AG10803 (cell line): ENCODE measurements at places on chromosomes 13 and 19.

GRCh38 chr13:68467160-68467559 lies 1237.0 kb upstream of the PCDH9 start:
- no peak for DNase-seq

- peak; percentile 54 for DNase-seq
These were observed at the start of gene LIN7B for GRCh38 chr19:49113762-49114629. Gene LIN7B (plus strand): TSS chr19:49114370. CDS start chr19:49114405, 35 bp downstream.

DNA sequence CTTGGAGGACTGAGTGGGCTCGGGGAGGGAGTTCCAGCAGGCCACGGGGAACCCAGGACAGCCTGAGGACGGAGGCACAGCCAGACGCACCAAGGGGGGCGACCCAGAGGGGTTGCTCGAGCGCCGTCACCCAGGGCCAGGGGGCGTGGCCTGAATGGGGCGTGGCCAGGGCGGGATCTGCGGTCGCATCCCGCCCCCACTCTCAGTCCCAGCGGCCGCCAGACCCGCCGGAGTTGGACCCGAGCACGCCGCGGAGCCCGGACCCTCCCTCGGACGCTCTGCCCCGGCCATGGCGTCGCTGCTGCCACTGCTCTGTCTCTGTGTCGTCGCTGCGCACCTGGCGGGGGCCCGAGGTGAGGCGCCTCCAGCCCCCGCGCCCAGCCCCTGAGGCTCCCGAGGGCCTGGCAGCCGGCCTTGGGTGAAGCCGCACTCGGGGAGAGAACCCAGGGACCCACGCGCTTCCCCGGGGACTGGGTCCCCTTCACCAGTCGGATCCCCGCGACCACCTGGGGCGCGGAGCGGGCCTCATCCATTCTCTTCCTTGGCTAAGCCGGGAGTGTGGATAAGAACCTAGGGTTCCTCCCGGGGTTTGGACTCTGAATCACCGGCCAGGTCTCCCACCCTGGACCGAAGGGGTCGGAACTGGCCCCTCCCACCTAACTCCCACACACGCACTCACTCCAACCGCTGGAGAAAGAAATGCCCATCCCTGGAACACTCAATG lies at the start of gene CILP2:
TSS of gene CILP2 (plus strand) at position 205 of the 724 bp plus-strand sequence. CDS start at position 290, 85 bp downstream.
- DNase-seq, result no peak

DNA sequence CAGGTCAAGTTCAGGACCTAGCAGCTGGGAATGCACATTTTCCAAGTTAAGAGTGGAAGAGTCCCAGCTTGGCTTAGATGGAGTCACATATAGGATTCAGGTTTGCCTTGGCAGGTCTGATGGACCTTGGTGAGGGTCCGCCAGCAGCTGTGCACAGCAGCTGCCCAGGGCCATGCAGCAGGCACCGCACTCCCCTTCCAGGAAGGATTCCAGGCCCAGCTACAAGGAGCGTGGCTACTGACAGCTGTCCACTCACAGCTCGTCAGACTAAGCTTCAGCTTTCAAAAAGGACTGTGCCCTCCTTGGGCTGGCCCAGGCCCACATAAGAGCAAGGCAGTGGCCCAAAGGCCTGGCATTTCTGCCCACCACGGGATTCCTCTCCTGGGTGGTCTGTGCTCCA lies 68.4 kb downstream of the ALOX5AP start:
- DNase-seq, result no peak

DNA sequence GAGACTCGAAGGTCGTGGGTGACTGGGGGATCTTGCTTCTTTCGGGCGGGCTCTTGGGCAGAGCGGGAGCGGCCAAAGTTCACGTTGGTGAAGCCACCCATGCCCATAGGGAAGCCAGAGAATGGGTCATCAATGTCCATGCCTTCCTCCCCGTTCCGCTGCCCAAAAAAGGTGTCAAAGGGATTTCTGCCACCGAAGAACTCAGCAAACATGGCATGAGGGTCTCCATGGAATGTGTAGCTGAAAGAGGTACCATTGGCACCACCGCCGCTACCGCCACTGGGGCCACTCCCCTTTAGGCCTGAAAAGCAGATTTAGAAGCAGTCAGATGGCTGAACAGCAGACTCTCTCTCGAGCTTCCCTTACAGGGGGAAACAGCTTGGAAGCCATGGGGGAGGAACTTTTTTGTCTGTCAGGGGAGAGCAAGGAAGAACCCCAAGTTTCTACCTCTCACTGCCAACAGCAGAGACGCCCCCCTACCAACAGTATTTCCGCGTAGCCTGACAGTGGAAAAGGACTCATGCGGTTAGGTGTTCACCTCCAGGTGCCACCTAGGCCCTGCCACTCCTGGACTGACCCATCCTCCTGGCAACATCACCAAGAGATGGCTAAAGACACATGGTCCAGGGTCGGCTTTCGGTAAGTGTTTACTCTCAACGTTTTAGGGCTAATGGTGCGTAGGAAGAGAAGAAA lies 1.3 kb downstream of the DNAJB1 start:
- DNase-seq, result no peak

DNA sequence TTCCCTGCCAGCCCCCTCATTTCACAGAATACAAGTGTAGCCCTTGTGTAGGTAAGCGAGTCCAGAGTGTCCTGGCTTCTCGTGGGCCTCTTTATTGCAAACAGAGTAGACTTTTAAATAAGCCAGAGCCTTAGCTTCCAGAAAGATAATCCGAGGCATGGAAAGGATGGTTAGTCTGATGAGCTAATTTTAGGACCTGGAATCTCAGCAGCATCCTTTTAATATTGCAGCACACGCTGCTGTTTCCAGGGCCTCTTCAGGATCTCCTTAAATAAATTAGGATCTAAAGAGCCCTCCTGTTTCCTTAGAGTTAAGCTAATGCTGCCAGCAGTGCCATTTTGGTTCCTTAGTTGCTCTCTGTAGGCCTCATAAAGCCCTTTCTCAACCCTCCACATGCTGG lies 99.2 kb downstream of the RFC3 start:
- DNase-seq, result no peak

DNA sequence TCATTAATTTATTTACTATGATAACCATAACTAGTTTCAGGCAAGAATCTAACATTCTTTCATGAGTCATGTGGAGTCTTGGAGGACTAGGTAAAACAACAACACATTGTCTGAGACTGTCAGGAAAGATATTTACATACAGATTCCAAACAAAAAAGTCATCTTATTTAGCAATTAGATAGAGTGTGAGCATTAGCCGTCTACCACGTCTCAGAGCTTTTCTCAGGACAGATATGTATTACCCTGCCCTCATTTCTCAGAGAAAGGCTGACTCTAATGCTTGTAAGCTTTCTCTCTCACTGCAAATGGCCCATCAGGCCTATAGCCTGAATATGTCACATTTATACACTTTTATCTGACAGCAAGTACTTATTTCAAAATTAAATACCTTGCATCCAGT lies 312.1 kb upstream of the PCDH20 start:
- peak; percentile 37 for DNase-seq

DNA sequence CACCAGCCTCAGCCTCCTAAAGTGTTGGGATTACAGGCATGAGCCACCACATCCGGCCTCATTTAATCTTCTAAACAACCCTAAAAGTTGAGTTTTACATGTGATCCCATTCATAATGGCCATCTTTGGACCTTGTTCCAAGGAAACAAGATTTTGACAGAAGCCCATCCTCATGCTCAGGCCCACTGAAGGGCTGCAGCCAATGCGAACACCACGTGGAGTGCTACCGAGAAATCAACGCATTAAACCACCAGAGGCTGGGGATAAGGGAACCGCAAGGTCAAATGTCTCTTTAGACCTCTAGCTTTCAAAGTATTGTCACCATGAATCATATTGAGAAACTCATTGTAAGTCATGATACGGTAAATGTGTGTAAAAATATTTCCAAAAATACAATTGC lies 49.4 kb upstream of the DOCK9 start:
- no peak for DNase-seq

- DNase-seq, result no peak
These were observed 125.0 kb upstream of the SOX1 start for GRCh38 chr13:111941845-111942447.
